Endothelial cell of umbilical vein (primary cell): ENCODE measurements at places on chromosomes 3 and 15. TPM values are rescaled to one million over a fixed set of nuclear protein-coding genes. Genes with fewer than 3 reads are reported as not detected.

- no peak for DNase-seq
These were observed 10.6 kb downstream of the MGLL start for GRCh38 chr3:127811717-127812116.

DNA sequence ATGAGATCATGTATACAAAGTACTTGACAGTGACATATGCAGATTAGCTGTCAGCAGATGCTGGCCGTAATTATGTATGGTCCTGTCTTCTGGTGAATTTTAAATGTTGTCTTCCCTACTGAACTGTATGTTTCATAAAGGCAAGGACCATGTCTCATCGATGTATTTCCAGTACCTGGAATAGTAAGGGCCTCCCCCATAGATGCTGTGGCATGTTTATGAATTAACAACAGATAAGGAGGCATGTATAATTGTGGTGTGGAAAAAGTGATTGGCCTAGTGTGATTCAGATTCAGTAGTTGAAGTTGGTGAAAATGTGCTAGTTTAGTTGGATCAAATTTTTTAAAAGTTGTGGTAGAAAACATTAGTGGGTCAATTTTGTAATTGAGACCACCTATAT lies 202.7 kb upstream of the SLC2A2 start:
- no peak for DNase-seq

DNA sequence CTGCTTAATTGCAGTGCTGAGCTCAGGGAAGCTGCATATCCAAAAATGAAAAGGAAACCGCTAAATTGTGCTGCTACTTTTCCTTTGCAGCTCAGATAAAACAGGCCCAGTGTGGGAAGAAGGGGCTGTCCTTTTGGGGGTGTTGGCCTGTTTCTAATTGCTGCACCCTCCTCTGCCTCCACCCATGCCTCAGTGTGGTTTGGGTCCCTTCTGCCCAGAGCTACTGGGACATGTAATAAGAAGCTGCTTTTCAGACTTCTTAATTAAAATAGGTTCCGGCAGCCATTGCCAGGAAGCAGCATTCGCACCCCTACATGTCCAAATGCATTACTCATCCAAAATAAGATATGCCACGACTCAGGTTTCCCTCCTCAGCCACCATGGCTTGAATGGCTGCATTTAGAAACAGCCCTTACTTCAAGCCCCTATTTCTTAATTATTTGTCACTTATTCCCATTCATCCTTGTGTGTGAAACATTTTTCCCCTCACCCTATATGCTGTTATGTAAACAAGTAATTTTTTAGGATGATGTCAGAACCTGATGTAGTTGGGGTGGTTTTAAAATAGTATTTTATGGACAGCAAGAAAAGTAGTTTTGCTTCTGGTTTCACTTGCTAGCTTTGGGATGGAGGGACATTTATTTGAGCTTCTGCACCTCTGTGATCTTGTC lies 235.9 kb upstream of the CTDSPL start:
- DNase-seq, result no peak

SPTSSB gene
- total RNA-seq, result not detected in 2 replicates

DNA sequence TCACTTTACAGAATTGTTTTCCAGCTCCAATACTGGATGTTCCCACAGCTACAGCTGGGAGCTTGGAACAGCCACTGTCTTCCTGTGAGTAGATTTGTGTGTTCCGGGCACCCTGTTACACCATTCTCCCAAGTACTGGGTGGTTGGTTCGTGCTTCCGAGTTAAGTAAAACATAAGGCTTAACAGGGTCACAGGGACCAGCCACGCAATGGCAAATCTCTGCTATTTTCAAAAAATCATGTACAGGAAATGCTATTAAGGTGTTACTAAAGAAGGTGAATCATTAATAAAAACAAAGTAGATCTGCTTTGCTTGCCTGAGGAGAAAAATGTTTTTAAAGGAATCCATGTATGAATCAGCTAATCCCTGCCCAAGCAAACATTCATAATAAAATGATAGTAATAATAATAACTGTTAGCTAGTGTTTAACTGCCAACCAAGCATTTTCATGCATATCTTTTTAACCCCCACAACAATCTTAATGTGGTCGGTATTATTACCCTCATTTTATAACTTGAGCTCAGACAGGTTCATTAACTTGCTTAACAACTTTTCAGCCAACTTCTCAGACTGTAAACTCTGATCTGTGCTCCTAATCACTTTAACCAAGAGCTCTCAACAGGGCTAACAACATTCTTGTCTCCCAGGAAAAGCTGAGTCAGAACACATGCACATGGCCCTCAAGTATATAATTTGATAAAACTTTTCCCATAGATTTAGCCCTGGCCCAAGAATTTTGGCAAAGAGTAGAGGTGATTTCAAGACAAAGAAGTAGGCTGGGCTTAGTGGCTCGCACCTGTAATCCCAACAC lies 2.7 kb upstream of the C2CD4A start:
- DNase-seq, result peak; percentile 52

- DNase-seq, result no peak
These were observed 33.7 kb downstream of the IDH3A start for GRCh38 chr15:78182821-78183220.

DNA sequence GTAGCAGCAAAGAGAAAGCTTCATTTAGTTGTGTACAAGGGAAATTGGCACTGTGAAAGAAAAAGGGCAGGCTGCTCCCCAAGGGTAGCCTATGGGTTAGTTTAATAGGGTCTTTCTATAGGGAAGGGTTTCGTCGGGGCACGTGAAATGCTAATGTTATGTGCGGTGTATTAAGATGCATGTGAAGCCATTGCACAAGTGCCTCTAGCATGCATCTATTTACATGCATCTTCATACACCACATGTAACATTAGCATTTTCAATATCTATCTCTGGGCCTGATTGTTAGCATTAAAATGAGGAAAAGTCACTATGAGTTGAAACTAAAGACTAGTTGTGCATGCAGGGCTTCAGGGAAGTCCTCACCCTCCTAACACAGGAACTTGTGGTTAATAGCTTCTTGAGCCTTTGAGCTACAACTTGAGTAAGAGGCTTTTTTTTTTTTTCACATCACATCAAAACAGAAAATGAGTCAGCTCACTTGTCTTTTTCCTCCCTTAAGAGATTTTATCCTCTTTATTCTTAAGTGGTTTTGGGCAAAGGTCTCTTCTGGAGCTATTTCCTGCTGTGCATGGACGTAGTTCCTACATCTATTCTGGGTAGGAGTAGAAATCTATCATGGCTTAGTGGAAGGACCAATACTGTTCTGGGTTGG lies 613.4 kb downstream of the ZPLD1 start:
- DNase-seq, result no peak

DNA sequence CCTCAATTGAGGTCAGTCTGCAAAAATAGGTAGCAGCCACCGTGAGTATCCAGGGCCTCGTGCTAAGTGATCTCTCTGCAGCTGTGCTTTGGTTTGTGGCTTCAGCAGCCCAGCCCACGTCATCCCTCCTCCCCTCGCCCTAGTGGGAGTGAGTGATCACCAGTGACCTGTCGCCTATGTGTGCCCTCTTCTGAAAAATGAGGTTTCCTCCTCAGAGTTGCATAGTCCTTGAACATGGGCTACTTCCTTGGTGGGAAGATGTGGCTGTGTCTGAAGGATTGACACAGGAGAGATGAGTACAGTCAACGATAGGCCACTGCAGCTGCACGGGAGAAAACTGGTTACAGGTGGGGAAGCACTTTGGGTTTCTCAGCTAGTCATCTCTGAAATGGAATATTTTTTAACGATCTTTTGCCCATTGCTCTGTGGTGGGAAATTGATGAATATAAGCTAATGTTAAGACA lies 144.8 kb upstream of the BHLHE40 start:
- DNase-seq, result no peak

DNA sequence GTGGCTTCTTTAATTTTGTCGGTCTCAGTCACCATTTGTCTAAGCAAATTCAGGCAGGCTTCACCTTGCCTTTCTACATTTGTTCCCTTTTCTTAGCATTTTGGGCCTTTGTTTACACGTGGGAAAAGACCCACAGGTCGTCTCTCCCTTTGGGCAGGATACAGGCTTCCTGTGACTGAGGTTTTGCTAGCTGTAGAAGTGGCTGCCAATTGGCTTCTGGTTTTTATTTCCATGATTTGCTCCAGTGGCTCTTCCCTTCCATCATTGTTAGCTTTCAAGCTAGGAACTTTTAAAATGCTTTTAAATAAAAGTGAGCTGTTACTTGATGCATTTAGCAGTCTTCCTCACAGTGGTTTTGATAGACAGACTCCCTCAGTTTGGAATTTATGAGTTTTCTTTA lies 37.3 kb downstream of the MLH1 start:
- DNase-seq, result peak; percentile 30
